ENCODE measurements at places on chromosomes 5 and 9.
A peak's percentile ranks its signal among the peaks of the same experiment; 100 is the strongest.

- DNase-seq, result no peak
These were observed 23.5 kb upstream of the GHR start for GRCh38 chr5:42399702-42400101.

DNA sequence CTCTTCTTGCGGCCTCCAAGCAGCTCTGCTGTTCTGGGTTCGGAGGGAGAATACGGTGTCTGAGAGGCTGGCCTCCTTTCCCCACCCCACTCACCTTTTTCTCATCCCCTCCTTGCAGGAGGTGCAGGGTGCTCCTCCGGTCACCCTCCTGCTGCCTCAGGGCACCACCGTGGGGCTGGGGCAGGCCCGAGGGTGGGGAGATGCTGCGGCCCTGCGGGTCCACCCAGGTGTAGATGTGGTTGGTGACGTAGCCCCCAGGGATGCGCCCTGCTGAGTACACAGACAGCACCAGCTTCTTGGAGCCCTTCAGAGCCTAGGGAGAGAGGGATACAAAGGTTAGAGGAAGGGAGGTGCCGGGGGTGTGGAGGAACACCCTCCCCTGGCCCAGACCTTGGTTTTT is 26.8 kb downstream of the WHRN start:
- no peak for DNase-seq

DNA sequence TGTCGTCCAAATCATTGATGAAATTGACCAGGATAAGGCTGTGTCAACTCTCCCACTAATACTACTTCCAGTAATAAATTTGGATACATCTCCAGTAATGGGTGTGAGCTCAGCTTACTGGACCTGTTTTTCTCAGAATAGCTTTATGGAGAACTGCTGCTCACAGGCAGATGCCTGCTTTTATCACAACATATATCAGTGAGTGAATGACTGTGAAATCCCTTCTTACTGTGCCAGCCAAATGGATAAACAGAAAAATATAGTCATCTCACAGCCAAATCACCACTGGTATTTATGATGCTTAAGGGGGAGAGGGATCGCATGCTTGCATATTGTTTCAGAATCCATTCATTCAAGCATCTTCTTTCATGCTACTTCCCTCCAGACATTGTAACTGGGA is 148.4 kb upstream of the PAPPA start:
- DNase-seq, result no peak

DNA sequence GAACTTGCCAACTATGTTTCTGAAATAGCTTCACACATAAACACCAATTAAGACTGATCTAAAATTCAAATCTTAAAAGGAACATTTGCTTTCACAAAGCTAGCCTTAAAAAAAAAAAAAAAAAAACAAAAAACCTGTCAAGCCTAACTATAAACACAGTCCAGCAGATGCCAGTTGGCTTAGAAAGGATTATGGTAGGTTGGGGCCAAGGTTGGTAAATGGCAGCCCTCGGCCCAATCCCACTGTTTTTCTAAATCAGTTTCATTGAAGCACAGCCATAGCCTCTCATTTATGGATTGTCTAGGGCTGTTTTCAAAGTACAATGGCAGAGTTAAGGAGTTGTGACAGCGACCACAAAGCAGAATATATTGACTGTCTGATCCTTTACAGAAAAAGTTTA is 75.7 kb upstream of the FRRS1L start:
- DNase-seq, result no peak

GRCh38 chr5:175582697-175583096 is 75.2 kb upstream of the HRH2 start:
- no peak for DNase-seq

- DNase-seq, result no peak
These were observed 77.7 kb upstream of the PHYKPL start for GRCh38 chr5:178310130-178310865.

GRCh38 chr9:129570450-129571297 is 50.2 kb downstream of the C9orf50 start:
- DNase-seq, result no peak

- peak; percentile 34 for DNase-seq
These were observed 6.5 kb downstream of the ARL14EPL start for GRCh38 chr5:116038817-116039216.

DNA sequence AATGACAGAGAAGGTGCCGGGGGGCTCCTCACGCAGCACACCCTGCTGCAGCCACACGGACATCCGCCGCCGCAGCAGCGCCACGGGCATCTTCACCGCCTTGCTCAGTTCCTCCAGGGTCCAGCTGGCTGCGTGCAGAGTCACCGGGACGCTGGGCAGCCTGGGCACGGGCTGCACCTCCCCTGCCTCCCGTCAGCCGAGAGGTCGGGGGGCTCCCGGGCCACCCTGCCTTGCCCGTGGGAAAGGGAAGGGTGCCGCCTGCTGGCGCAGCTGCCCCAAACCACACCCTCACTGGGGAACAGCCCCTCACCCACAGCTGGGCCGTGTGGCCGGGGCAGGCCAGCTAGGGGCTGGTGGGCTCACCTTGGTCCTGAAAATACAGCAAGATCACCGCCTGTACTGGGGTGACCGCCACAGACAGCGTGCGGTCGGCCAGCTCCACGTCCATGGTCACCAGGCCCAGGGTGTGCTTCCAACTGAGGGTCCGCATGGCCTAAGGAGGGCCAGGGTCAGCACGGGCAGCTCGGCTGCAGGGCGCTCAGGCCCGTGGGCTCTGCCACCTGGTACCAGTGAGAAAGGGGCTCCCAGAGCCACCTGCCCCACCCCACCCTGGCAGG is 3.6 kb upstream of the TMEM210 start:
- no peak for DNase-seq

DNA sequence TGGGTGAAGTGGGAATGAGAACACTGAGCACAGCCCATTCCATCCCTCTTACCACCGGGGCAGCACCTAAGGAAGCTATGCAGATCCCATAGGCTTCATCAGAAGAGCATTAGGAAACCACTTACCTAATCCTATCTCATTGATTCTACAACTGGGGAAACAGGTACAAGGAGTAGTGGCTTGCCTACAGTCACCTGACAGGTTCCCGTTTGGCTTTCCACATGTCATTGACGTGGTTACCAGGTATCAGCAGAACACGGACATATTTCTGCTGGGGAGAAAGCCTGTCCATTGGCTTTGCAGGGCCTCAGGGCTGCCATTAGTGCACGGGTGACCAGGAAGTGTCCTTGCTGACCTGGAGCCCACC is 11.3 kb downstream of the AFAP1L1 start:
- no peak for DNase-seq

GRCh38 chr5:62779010-62779422 is 200.4 kb downstream of the LRRC70 start:
- peak; percentile 73 for DNase-seq

- no peak for DNase-seq
These were observed 142.9 kb upstream of the POU5F2 start for GRCh38 chr5:93884254-93884653.

- DNase-seq, result no peak
These were observed 255.2 kb downstream of the AOPEP start for GRCh38 chr9:94981723-94982090.

DNA sequence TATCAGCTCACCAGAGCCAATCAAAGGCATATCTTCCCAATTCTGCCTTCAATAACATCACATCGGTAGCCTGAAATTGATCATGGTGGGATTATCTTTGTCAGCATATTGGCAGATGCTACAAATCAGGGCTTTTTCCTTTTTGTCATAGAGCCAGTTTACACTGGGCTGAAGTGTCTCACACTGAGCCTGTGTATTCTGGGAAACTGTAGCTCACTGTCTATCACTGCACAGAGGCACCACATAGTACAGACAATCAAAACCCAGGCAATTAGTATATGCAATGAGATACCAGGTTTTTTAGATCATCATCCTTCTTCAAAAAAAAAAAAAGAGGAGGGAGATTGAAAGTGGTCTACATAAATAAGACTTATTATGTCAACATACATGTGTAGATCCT is 46.6 kb downstream of the ADAM19 start:
- DNase-seq, result no peak

- no peak for DNase-seq
These were observed 60.0 kb upstream of the IRX1 start for GRCh38 chr5:3535414-3536211.

GRCh38 chr5:159463590-159464321 is 133.5 kb upstream of the IL12B start:
- no peak for DNase-seq

DNA sequence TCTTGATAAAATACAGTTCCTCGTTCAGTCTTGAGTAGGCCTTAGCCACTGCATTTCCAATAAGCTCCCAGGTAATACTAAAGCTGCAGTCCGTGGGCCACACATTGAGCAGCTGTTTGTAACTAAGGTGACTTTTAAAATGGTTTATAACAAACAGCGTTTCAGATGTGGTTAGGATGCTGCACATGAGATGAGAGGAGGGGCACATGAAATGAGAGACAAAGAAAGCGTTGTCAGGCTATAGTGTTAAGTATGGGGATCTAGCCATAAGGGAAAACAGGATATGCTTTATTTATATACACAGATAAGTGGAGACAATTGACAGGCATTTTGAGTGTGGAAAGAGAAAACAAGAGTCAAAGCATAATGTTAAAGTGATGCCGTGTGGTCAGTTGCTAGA is 89.9 kb downstream of the PAM start:
- no peak for DNase-seq

- DNase-seq, result no peak
These were observed 77.3 kb upstream of the ITGA1 start for GRCh38 chr5:52710310-52710971.

- DNase-seq, result no peak
These were observed 327.0 kb upstream of the ADCY2 start for GRCh38 chr5:7068899-7069298.

- DNase-seq, result no peak
These were observed 351.5 kb downstream of the BNC2 start for GRCh38 chr9:16519001-16519400.

- DNase-seq, result no peak
These were observed 65.1 kb downstream of the PLPPR1 start for GRCh38 chr9:101093620-101094019.

GRCh38 chr9:94995048-94995693 is 268.7 kb downstream of the AOPEP start:
- no peak for DNase-seq

DNA sequence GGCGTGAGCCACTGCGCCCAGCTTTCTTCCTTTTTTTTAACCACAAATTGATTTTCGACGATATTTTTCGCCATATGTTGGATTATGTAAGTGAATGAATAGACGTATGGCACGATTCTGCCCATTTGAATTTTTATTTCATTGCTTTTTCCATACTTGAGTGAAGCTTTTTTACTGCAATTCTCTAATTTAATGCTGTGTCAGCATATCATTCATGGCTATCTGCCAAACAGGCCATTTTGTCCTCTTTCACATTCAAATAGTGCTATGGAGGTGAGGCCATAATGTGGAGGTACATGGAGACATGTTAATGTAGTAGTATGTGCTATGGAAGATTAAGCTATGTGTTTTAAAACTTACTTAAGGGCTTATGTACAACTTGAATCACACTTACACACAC is 152.1 kb upstream of the TUSC1 start:
- no peak for DNase-seq

- no peak for DNase-seq
These were observed 231.3 kb upstream of the NR4A3 start for GRCh38 chr9:99590410-99590809.

- DNase-seq, result no peak
These were observed 394.3 kb downstream of the GADD45G start for GRCh38 chr9:89999176-89999533.
